ENCODE measurements at places on chromosomes 4 and X.

- DNase-seq, result no peak
Measured at GRCh38 chr4:110616238-110617074, 6.4 kb downstream of the PITX2 start.

DNA sequence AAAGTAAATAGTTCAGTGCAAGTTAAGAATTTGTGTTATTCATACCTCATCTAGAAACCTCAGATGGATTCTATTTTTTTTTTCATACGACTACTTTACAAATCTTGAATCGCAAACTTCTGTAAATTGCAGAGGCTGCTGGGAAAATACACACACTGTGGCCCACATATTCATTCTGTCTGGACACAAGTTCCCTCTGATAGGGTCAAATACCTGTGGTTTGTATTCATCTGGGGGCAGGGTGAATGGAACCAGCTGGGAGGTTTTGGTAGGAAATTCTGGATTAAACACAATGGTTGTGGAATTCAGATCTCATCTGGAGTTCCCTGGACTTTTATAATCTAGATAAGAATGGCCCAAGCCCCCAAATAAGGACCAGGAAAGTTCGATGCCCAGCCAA lies 56.2 kb downstream of the SPATA18 start:
- no peak for DNase-seq

DNA sequence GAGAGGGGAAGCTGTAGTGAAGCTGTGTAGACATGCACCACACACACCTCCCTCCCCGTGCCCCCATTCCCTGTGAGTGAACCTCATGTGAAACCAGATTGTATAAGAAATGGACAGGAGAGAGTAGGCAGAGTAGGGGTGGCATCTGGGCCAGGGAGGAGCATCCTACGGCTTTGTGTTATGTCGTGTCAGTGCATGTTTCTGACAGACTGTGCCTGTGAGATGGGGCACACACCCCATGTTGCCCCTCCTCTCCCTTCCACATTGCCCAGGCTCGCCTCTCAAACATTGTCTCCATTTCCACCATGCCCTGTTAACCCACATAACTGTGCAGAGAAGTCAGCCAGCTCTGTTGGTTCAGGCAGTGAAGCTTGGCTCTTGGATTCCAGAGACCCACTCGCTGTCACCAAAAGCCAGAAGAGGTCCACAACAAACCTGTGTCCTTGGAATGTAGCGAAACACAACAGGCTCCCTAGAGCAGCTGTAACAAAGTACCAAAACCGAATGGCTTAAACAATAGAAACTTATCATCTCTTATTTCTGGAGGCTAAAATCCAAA lies 56.1 kb downstream of the SLC9A6 start:
- DNase-seq, result no peak

GRCh38 chr4:184655889-184656869 lies 6.6 kb downstream of the PRIMPOL start:
- no peak for DNase-seq

DNA sequence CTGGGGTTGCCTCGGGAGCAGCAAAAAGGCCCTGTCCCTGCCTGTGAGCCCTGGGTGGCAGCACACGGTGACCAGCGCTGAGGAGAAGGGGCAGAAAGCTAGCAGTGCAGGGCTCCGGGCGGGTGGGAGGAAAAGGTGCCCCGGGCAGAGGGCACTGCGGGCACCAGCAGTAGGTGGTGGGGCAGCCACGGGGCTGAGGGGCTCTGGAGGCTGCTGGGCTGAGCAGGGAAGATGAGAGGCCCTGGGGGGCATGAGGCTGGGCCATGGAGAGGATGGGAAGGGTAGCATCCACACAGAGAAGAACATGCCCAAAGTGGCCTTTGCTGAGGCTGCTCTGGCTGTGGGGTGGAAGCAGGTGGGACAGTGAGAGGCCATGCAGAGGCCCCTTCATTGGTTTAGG lies 67.5 kb upstream of the NKX1-1 start:
- DNase-seq, result no peak

- no peak for DNase-seq
Measured at GRCh38 chrX:23501974-23502373, 165.3 kb upstream of the PRDX4 start.

GRCh38 chr4:110982486-110982885 lies 359.6 kb upstream of the PITX2 start:
- DNase-seq, result no peak

GRCh38 chr4:57156242-57156990 lies 46.2 kb upstream of the IGFBP7 start:
- DNase-seq, result no peak

GRCh38 chrX:48786825-48787504 lies 575 bp downstream of the GATA1 start:
- no peak for DNase-seq

- DNase-seq, result no peak
Measured at GRCh38 chrX:72020204-72020603, 109.6 kb downstream of the NHSL2 start.

DNA sequence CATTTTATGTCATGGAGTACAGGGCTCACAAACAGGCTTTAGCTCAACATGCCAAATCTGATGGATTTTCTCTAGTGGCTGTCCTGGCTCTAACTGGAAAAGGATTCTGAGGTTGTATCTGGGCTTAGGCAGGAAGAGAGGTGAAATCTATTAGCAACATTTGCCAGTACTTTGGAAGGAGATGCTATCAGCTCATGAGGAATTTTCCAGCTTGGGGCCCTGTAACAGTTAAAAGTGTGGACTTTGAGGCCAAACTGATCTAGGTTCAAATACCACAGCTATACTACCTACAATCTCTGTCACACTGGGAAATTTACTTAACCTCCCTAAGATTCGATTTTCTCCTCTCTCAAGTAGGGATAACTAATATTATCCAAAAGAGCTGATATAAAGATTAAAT lies 119.0 kb upstream of the HCCS start:
- DNase-seq, result no peak

DNA sequence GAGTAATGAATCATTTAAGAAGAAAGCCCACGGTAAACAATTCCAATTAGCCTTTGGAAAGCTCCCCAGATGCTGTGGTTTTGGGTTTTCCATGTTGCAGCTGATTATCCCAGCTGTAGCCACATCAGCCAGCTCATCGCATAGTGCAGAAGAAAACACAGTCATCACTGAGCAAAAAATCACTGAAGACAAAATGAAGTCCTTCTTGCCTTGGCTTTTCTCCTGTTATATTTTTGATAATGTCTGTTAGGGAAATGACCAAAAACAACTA lies 193.0 kb upstream of the C1QTNF7 start:
- no peak for DNase-seq

GRCh38 chr4:54082168-54082567 lies 17.8 kb upstream of the CHIC2 start:
- no peak for DNase-seq

- no peak for DNase-seq
Measured at GRCh38 chr4:182806259-182807252, 110.6 kb downstream of the DCTD start.

GRCh38 chr4:3511187-3511586 lies 21.0 kb downstream of the LRPAP1 start:
- no peak for DNase-seq

- no peak for DNase-seq
Measured at GRCh38 chrX:47637546-47638195, 7.9 kb upstream of the CFP start.

DNA sequence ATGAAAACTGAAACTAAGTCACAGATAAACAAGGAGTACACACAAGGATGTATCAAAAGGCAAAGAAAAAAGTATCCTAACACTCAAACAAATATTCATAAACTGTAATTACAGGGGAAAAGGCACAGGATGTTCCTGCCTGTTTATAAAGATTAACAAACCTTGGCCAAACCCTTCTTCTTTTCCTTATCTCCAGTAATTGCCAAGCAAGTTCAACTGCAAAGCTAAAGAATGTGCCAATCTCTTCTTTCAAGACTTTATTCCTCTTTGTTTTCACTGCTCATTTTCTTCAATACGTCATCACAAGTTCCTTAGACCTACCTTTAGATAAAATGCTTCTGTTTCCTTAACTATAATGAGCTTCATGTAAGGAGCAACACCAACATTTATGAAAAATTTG lies 171.2 kb downstream of the AMELX start:
- DNase-seq, result no peak

DNA sequence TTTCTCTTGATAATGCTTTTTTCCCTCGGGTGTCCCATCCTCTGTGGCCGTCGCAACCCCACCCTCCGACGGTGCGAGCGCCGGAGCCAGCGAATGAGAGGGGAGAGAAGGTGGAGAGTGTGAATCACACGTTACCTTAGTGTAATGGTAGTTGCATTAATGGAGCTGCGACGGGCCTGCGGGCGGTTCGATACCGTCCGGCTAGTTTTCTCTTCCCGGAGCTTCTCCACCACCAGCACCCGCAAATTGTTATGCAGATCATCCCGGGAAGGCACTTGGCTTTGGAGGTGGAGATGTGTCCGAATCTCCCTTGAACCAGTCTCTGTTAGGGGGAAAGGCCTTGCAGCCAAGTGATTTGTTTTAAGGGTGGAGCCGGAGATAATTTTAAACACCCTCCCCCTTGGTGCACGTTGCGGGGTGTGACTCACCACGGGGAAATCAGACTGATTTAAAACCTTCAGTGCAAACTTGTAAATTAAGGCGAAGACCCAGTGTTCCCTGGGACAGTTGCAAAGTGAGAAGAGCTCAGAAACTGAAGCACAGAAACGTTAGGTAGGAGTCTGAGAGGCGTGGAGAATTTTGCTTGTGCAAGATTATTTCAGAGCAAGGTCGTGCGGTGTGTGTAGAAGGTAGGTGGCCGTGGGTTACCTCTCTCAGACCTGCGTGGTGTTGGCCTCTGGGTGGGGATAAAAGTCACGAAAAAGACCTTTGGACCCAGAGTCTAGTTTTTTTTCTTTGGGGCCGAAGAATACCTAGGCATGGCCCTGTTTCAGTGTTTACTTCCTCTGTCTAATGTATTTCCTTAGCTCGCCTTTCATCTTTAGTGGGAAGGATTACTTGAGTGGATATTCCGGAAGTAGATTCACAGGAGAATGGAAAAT lies 1.3 kb downstream of the AFF1 start:
- DNase-seq, result peak; percentile 53

DNA sequence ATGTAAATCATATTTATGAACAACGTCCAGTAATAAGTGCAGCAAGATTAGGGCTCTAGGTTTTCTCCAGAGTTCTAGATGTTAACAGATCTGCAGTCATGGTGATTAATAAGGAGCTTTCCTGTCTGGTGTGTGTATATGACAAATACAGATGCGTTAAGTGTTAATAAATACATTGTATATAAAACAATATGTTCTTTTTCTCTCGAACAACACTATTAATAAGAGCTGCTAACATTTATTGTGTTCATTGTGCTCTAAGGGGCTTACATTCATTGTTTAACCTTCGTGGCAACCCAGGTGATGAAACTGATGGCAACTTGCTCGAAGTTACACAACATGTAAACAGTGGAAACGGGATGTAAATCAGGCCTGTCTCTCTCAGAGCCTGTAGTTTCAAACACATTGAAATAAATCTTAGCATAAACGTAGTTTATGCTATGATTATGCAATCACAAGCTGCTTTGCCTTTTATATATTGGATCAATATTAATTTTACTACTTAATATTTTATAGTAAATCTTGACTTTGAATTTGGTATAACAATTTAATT lies 547 bp upstream of the CLGN start:
- DNase-seq, result no peak

- no peak for DNase-seq
Measured at GRCh38 chr4:187944179-187944578, 51.4 kb upstream of the ZFP42 start.

GRCh38 chrX:43559644-43560043 lies 96.5 kb upstream of the MAOA start:
- peak; percentile 1 for DNase-seq

- no peak for DNase-seq
Measured at GRCh38 chrX:48632207-48632606, 34.9 kb downstream of the WDR13 start.
